ENCODE measurements at places on chromosomes 4 and X.

- no peak for DNase-seq
These were observed 219.8 kb downstream of the OR13H1 start for GRCh38 chrX:131763674-131764073.

DNA sequence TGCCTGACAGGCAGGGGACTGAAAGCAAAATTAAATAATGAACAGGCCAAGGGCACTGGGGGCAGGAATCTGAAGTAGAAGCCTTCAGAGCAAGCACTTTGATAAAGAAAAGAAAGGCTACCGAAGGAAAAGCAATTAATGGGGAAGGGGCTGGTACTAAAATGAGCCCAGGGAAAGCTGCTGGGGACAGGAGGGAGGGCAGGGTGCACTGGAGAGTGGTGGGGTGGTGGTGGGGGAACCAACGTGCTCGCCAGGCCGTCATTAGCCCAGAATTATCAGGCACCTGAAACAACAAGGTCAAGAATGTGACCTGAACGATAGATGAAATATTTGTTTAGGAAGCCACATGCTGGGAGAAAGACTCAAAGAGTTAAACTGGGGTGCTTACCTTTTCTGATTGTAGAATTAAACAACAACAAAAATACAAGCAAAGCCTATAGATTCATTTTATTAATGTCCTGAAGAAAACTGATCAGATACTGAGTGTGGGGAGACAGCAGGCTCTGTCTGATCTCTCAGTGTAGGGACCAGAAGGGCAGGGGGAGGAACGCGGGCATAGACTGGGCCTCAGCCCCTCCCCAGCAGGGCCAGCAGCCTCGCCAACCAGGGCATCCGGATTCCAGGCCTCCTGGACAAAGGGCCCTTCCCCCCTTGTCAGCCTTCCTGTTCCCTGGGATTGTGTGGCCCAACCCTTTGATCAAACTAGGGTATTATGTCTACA is 239.7 kb upstream of the KLF3 start:
- no peak for DNase-seq

- DNase-seq, result no peak
These were observed 12.5 kb downstream of the HPF1 start for GRCh38 chr4:169745291-169745690.

GRCh38 chr4:138773321-138773720 is 242.3 kb upstream of the NOCT start:
- no peak for DNase-seq

GRCh38 chr4:7714176-7714575 is 225.5 kb downstream of the AFAP1 start:
- DNase-seq, result no peak

DNA sequence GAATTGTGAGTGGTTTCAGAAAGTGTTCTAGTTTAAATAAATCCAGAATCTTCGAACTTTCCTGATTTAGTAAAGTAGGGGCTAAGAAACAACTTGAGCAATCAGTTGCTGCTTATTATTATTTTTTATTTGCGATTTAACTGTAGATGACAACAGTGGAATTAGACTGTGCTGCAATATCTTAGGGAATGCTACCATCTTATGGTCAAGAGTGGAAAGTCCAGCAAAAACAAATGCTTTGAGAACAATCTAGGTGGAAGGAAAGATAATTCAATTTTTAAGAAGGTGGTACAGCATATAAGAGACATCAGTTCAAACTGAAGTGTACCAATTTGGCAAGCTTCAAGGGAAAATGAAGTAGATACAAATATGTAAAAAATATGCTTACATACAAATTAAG is 73.3 kb downstream of the CYLC1 start:
- DNase-seq, result no peak

DNA sequence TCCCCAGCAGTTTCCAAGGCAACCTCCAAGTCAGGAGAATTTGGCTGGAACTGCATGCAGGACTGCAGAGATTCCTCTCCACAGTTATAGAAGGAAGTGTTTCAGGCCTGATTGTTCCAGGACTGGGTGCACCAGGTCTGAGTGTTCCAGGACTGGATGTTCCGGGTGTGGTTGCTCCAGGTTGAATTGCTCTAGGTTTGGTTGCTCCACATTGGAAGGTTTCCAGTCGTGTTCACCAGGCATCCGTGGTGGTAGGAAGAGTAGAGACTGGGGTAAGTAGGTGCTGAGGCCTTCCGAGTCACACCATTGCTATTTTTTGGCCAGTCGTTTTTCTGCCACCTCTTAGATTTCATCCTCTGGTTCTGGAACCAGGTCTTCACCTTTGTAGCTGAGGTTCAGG is 105.4 kb downstream of the MSN start:
- DNase-seq, result no peak

DNA sequence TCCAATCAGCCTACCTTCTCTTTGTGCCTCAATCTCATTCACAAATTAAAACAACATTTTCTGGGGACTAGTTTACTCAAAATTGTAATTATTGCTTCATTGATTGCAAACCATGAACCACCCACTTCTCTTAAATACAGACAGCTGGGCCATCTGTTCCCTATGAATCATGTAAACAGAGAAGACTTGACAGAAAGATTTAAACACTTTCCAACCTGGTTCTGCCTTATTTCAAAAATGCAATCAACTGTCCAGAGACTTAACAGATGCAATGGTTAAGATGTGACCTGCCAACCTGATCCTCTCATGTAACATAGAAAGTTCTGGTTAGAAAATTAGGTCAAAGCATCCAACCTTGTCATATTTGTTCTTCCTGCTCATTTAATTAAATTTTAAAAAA is 20.8 kb upstream of the SERTM2 start:
- DNase-seq, result no peak

GRCh38 chrX:71222929-71223328 is at the start of gene GJB1:
Gene GJB1 (plus strand): TSS chrX:71223224. CDS start chrX:71223708, 484 bp downstream.
- DNase-seq, result no peak

DNA sequence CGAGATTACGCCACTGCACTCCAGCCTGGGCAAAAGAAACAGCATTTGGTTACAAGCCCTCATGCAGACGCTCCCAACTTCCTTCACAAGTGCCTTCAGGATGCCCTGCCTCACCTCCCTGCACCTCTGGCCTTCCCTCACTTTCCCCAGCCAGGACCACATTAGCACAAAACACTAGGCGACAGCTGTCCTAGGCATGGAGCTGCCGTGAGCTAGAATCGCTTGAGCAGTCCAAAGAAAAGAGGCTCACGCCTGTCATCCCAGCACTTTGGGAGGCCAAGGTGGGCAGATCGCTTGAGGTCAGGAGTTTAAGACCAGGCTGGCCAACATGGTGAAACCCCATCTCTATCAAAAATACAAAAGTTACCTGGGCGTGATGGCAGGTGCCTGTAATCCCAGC is 15.8 kb downstream of the RNF212 start:
- DNase-seq, result no peak

DNA sequence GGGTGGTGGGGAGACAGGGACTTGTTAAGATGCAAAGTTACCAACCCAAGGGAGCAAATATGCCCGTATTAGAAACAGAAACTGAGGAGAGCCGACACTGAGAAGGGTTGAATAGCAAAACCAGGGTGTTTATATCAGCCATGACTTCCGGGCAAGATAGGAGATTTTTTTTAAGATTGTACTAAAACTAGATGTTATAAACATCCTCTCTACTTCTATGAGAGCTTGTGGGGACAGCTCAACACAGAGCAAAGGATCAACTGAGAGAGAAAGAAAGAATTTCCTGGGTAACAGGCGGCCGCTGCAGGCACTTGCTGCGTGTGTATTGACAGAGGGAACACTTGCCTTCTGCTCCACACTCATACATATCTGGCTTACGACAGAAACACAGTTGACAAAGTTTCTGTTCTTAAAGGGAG is 49.1 kb upstream of the FBXW7 start:
- DNase-seq, result no peak

- DNase-seq, result no peak
These were observed 6.3 kb downstream of the TMEM31 start for GRCh38 chrX:103716962-103717361.

DNA sequence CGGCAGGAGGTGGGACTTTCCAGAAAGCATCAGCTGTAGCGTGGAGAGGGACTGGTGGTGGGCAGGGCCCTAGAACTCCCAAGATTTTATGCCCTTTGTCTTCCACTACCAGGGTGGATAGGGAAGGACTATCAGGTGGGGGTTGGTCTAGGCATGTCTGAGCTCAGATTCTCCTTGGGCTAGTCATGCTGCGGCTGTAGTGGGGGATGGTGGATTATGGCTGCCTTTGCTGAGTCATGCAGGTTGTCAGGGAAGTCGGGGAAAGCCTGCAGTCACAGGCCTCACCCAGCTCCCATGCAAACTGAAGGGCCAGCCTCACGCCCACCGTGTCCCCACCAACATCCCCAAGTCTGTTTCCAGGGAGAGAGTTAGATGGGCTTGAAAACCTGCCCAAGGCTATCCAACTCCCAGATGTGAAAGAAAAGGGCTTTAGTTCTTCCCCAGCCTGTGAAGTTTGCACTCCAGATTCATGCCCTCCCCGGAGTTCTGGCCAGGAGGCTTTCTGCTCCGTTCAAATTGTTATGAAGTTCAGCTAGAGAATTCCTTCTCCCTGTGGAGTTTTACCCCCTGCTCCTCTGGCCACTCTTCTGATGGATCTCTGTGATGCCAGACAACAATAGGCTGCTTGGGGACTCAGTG is 13.4 kb upstream of the MEPE start:
- DNase-seq, result no peak

DNA sequence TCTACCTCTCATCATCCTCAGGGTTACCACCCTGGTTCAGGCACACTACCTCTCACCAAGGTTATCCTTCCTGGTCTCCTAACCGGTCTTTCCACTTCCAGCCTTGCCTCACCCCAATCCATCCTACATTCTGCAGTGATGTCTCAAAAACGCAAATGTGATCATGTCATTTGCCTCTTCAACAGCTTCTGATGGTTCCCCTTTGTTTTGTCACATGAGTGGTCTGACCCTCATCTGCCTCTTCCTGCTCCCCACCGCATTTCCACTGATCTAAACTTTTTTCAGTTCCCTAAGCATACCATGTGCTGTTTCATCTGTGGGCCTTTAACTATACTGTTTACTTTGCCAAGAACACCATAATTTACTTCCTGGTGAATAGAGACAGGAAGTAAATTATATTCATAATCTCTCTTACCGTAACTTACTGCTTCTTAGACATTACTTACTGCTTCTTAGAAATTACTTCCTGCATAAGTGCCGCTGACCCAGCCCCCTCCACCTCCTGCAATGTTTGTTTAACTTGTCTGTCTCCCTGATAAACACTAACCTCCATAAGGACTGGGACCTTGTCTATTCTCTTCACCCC is 27.1 kb upstream of the NSUN7 start:
- DNase-seq, result no peak

DNA sequence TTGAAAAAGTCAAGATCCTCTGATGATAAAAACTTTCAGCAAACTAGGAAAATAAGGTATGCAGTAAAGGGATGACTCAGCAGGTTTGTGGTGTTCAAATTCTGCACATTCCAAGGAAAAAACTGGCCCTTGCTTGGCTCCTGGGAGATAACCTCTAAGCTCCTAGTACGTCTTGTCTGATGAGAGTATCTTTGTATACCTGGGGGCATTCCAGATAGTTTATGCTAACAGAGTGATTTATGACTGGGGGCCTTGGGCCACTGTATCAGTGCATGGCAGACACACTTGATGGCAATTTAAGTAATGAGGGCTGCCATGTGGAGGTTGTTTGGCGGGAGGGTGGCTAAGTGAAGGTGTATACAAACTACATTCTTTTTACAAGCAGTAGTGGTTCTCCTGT is 56.9 kb downstream of the NSG1 start:
- no peak for DNase-seq

GRCh38 chr4:169439244-169439643 is 168.5 kb upstream of the SH3RF1 start:
- no peak for DNase-seq

DNA sequence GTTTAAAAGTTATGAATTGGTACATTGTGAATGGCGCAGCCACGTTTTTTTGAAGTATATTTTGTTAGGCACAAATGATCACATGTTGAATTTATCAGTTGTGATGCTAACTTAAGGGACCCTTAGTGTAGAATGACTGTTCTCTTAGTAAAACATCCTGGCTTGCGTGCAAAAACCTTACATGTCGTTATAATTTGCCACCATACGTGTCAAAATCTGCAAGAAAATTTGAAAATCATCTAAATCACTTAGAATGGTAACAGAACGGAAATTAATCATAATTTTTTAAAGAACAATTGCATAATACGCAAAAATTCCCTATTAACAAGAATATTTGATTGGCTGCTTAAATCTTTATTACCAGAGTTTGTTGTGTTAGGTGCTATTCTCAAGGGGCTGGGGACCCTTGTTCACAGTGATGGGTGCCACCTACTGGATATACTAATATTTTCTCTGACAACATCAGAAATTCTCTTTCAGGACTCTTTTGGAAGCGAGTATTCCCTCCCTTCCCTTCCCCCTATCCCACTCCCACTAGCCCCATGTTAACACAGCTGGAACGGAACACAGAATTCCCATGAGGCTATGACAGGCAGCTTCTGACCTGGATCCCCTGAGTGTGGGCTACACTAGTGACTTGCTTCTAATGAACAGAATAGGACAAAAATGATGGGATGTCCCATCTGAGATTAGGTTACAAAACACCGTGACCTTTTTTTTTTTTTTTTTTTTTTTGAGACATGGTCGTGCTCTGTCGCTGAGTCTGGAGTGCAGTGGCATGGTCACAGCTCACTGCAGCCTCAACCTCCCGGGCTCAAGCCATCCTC is 71.8 kb downstream of the SUPT20HL2 start:
- no peak for DNase-seq

DNA sequence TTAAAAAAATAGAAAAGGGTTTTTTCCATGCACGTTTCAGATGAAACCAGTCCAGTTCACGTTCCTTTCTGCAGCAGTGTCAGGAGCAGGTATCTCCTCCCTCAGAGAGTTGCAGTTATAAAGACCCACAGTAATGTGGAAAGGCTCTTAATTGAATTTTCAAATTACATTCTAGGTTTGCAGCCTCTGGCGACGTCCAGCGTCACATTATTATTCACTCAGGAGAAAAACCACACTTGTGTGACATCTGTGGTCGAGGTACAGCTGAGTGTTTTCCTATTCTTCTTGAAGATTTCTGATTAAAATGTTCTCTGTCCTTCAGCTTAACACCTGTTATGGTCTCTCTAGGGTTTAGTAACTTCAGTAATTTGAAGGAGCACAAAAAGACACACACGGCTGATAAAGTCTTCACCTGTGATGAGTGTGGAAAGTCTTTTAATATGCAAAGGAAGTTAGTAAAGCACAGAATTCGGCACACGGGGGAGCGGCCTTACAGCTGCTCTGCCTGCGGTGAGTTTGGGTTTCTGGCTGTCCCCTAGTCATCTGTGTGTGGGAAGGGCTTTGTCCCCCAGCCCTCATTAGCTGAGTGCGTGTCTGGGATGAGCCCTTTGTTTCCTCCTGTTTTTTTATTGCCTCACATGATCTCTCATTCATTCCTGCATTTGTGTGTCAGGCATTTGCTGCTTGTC is 25.6 kb downstream of the ZBTB49 start:
- DNase-seq, result no peak

Data from activated T-helper 1 cell treated with anti-CD3 and anti-CD28 coated beads, Interleukin-2, amount 50 U/mL, for 16 hours (primary cell).